ENCODE measurements at places on chromosomes 3 and 15. TPM values are rescaled to one million over a fixed set of nuclear protein-coding genes. Genes with fewer than 3 reads are reported as not detected.

DNA sequence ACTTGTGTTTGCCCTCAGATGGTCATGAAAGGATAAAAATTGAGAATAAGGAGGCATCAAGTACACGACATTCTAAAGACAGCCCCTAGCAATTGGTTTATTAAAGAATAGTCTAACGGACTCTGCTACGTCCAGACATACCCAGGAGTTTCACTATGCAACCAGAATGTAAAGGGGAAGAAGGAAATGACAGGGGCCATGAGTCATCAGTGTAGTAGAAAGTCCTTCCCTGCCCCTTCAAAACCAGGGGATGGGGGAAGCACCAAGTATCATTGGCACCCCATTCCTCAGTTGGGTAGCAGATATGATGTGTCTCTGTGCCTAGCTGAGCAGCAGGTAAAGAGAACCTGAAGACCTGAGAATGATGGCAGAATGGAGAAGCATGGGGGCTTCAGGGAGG, 367.4 kb downstream of the IL20RB start:
- DNase-seq = peak; percentile 31

DNA sequence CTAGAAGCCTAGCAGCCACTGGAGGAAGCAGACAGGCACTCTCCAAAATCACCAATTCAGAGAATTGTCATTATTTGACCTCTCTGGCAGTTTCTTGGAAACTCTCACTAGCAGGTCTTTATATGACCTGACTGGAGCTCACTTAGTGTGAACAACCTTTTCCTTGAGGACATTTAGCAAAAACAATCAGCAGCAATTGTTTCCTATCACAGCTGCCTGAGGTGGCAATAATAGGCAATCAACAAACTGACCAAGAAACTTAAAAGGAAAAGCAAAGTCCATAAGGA, 162.4 kb upstream of the STT3B start:
- DNase-seq = no peak

DNA sequence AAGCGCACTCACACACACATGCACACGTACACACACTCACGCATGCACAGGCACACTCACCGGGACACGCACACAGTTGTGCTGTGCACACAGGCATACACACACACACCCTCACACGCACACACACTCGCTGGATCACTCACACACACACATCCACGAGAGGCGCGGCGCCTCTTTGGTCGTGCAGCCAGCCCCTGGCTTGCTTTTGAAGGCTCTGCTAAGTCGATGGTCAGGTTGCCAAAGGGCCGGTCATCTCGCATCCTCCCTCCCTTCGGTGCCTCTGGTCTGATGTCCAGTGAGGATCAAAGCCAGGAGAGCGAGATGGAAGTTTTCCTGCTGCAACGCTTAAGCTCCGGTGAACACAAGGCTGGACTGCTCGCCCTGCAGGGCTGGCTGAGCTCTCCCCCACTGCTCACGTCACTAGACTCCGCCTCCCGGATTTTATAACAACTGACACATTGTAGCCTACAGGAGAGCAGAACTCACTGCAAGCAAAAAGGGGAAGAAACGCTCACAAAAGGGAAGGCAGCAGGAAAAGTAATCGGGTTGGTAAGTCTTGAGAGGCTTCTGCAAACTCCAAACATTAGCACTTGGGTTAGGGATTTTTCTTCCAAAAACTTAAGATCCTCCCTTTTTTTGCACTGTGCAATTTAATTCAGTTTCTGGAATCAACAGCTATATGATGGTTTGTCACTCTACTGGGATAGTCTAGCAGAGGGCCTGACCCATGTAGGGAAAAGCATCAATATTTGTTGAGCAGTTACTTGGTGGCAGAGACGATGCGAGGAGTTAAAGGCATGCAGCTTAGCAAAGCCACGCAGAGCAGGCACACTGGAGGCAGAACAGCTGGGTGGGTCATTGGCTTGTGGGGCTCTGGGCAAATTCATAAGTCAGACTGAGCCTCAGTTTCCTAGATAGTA, at the start of gene SRGAP3:
TSS of gene SRGAP3 (minus strand) at position 374 of the 920 bp plus-strand sequence. CDS start 695 bp downstream, outside the sequence.
- DNase-seq = peak; percentile 73

LRTM1 gene
- not detected for total RNA-seq

- DNase-seq = no peak
These were observed 437.4 kb downstream of the NR2F2 start for GRCh38 chr15:96767703-96768434.

ZNF662 gene
- total RNA-seq = not detected

- no peak for DNase-seq
These were observed 11.1 kb upstream of the THUMPD3 start for GRCh38 chr3:9351709-9352126.

GRCh38 chr3:45605534-45605933, 11.0 kb downstream of the LIMD1 start:
- no peak for DNase-seq

- DNase-seq = no peak
These were observed 46.2 kb downstream of the NRG4 start for GRCh38 chr15:75966073-75966472.

DNA sequence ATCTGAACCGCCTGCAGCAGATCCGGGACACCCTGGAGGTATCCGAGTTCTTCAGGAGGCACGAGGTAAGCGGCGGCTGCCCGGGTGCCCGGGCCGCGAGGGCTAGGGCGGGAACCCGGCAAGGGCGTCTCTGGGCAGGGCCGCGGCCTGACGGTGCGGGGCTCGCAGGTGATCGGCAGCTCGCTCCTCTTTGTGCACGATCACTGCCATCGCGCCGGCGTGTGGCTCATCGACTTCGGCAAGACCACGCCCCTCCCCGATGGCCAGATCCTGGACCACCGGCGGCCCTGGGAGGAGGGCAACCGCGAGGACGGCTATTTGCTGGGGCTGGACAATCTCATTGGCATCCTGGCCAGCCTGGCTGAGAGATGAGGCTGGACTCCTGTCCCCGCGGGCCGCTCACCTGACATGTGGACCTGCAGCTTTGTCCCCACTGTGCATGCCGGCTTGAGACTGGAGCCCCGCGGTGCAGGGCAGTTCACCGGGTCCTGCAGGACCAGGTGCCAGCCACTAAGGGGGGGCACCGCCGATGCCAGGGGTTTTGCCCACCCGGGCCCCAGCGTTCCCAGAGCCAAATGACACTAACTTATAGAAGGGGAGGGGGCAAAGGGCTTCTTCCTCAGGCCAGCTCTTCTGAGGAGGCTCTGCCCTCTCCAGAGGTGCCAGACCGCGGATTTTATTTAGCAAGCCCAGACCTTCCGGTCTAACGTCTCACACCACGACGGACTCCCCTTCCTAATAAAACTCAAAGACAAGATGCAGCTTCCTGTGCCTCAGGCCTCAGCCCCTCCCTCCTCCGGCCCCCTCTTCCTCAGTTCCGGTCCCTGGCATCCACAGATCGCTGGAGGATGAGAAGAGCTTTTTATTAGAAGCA, 9.4 kb downstream of the ITPKA start:
- no peak for DNase-seq

DNA sequence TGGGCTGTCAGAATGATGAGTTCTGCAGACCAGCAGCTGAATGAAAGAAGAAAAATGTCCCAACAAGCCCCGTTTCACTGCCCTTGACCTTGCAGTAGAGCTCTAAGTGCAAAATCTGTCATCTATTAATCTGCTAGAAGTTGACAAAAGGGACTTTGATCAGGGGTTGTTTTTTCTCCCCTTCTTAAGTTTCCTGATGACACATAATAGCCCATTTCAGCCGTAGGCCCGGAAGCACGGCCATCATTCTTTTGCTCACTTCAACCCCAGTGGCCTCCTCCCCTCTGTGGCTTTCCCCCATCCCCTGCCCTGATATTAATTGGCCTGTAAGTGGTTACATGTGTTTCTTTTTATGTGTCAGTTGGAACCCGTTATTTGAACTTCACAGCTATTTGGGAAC, 298.9 kb downstream of the RPLP1 start:
- peak; percentile 45 for DNase-seq

DNA sequence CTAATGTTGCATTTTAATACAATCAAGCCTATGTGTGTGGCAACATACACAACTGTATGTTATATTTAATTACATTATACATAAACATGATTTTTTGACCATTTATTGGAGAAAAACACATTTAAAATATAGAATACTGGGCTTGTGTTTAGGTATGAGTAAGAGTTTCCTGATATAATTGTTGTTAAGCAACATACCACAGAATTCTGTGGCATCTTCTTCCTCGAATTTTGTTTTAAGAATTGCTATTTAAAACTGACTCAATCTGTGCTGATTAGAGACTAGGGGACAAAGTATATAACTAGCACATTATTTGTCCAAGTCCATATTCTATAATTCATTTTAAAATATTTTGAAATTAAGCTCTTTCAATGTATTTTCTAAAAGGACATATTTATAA, 376.8 kb upstream of the THBS1 start:
- DNase-seq = no peak

GRCh38 chr15:31483053-31483985, 156.7 kb downstream of the KLF13 start:
- DNase-seq = no peak

- no peak for DNase-seq
These were observed 100.0 kb downstream of the MAP4 start for GRCh38 chr3:47916201-47916600.

DNA sequence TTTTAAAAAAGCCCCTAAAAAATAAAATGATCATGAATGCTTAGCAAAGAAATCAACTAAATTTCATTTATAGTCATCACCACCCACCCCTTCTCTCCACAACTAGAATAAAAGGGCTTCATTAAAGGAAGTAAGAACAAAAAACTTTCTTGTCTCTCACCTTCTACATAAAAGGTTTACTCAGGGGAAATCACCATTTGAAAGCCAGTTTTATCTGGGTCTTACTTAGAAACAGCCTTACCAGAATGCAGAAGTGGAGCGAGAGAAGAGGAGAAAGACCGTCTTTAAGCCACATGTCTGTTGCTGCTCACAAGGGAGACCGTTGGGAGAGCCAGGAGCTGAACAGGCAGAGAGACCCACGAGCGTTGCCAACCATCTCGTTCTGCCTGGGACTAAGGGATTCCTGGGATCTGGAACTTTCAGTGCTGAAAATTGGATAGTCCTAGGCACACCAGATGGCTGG, 350.1 kb upstream of the PROK2 start:
- no peak for DNase-seq
